Suppressor macrophage treated with lipopolysaccharide for 1 hour (primary cell): ENCODE measurements at places on chromosomes 6 and 20.

GRCh38 chr6:34654061-34654710, 42.4 kb downstream of the ILRUN start:
- peak; percentile 61 for DNase-seq

- DNase-seq = peak; percentile 72
These were observed 3.2 kb upstream of the IFNGR1 start for GRCh38 chr6:137222381-137222780.

GRCh38 chr6:156126535-156126934, 650.6 kb upstream of the ARID1B start:
- DNase-seq = no peak

DNA sequence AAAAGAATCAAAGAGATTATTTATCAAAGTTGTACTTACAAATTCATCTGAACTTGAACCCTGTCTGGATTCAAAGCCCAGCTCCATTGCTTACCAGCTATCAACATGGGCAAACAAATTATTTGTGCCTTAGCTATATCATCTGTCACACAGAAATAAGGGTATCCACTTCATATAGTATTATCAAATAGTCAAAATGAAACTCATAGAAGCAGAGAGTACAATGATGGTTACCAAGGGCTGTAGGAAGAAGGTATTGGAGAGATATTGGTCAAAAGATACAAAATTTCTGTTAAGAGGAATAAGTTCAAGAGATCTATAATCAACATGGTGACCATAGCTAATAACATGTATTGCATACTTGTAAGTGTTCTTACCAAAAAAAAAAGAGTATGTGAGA, 87.8 kb upstream of the CCDC28A start:
- DNase-seq = no peak

GRCh38 chr6:66496659-66497058, 789.6 kb upstream of the EYS start:
- DNase-seq = no peak

DNA sequence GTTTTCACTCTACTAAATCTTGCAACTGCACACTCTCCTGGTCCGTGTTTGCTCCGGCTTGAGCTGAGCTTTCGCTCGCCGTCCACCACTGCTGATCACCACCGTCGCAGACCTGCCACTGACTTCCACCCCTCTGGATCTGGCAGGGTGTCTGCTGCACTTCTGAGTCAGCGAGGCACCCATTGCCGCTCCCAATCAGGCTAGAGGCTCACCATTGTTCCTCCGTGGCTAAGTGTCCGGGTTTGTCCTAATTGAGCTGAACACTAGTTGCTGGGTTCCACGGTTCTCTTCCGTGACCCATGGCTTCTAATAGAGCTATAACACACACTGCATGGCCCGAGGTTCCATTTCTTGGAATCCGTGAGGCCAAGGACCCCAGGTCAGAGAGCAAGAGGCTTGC, 98.6 kb upstream of the GPR6 start:
- no peak for DNase-seq
